ENCODE measurements at places on chromosomes 6 and 20.
A peak's percentile ranks its signal among the peaks of the same experiment; 100 is the strongest.

GRCh38 chr6:11123978-11124377 lies 12.5 kb upstream of the ERVFRD-1 start:
- no peak for DNase-seq

DNA sequence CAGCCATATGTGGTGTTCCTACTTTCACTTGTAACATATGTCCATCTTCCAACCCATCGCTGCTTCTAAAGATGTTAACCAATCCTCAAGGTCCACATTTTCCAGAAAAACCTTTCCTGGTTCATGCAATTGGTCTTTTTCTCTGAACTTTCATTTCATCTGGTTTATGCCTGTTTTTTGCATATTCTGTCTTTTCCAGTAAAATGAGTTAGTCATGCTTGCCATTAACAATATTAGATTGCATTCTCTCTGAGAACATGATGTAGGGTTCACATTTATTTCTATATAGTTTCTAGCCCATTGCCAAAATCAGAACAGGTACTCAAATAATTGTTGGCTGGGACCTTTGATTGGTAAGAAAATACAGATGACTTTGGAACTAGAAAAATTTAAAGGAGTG lies 36.7 kb downstream of the HIVEP2 start:
- no peak for DNase-seq

DNA sequence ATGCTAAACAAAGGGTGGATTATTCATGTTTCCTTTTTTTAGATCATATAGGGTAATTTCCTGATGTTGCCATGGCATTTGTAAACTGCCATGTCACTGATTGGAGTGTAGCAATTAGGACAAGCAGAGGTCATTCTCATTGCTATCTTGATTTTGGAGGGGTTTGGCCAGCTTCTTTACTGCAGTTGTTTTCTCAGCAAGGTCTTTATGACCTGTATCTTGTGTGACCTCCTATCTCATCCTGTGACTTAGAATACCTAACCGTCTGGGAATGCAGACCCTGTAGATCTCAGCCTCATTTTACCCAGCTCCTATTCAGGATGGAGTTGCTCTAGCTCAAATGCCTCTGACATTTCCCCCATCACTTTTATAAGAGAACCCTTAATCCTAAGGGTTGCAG lies 53.6 kb downstream of the CDS2 start:
- no peak for DNase-seq

GRCh38 chr6:140660295-140660694 lies 1285.8 kb upstream of the CITED2 start:
- no peak for DNase-seq

DNA sequence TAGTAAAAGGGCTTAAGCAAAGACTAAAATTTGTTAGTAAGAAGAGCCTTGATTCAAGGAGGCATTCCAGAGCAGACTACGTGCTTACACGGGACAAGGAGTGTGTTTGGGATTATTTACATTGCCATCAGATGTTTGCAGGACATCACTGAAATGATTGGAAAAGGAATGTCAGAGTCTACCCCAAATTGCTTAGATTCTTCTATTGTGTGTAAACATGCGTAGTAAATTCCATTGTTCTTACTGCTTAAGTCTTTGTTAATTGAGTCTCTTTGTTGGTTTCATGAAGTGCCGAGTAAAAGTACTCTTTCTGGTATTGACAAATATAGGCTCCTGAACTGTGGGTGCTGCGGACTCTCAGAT lies 60.5 kb downstream of the CD83 start:
- DNase-seq: no peak

GRCh38 chr6:44642870-44643522 lies 255.5 kb downstream of the CDC5L start:
- peak; percentile 35 for DNase-seq

- DNase-seq: no peak
Measured at GRCh38 chr20:50254466-50255079, 63.9 kb downstream of the CEBPB start.

DNA sequence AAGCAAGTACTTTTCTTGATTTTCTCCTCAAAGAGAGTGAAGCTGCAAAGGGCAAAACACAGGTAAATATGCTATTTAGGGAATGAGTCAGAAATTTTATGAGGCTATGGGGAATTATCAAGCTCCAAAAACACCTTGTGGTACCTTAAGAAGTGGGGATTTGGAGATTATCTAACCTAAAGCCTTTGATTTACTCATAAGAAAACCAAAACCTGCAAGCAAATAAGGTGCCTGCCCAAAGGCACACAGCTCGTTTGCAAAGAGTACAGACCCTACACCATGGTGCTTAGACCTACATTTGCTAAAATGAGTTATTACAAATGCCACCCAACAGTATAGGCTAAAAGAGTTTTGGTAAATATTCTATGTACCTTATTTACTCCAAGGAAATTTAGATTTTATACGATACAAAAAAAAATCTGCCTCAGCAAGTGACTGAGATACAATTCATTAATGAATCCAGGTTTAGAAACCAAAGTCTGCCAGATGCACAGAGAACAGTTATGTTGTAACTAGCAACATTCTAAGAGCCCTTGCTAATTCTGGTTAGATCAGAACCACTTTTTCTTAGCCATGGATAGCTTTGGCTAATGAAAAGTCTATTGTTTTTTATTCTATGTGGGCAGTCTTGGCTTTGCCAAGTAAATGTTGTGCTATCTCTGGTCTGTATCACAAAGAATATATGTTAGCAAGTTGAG lies 101.5 kb downstream of the KHDC1L start:
- no peak for DNase-seq

DNA sequence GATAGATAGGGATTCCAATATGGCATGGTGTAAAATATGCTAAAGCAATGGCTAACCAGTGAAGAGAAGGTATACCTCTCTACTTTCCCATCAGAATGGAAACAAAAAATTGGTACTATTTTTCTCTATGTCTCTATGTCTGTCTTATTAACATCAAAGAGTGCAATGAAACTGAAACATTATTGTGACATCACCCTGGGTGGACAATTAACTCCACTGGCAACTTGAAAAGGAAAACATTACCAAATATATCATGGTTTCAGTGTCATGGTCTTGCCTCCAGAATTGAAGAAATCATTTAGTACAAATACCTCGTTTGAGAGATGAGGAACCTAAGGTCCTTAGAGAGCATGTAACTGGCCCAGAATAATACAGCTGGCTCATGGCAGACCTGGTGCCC lies 1132.5 kb upstream of the MAP3K7 start:
- DNase-seq: no peak

DNA sequence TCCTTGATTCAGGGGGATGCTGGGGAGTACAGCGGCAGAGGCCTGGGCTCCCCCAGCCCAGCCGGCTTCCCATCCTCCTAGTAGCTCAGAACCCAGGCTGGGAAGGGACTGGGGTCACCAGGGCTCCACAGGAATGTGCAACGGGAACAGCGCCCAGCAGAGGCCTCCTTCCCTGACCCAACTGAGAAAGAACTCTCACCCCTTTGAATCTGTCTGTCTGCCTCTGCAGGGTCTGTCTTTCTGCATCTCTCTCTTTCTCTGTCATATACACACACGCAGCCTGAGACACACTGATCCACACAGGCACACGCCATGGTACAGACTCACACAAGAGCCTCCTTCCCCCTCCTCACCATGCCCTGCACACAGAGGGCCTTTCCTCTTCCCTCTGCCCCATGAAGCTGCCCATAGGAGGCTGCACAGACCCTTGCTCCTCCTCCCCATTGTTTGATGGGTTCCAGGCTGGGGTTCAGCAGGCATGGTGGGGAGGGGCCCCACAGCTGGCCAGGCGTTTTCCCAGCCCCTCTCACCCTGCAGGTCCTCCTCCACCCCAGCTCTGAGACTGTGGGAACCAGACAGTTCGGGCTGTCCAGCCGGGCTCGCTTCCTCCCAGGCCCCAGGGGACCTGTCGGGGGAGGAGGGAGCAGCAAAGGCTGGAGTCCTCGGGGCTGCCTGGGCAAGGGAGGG lies 2.8 kb downstream of the FOXS1 start:
- peak; percentile 88 for DNase-seq

- DNase-seq: no peak
Measured at GRCh38 chr6:327538-328116, 35.3 kb downstream of the DUSP22 start.

- no peak for DNase-seq
Measured at GRCh38 chr20:57275813-57276212, 9.4 kb upstream of the BMP7 start.

DNA sequence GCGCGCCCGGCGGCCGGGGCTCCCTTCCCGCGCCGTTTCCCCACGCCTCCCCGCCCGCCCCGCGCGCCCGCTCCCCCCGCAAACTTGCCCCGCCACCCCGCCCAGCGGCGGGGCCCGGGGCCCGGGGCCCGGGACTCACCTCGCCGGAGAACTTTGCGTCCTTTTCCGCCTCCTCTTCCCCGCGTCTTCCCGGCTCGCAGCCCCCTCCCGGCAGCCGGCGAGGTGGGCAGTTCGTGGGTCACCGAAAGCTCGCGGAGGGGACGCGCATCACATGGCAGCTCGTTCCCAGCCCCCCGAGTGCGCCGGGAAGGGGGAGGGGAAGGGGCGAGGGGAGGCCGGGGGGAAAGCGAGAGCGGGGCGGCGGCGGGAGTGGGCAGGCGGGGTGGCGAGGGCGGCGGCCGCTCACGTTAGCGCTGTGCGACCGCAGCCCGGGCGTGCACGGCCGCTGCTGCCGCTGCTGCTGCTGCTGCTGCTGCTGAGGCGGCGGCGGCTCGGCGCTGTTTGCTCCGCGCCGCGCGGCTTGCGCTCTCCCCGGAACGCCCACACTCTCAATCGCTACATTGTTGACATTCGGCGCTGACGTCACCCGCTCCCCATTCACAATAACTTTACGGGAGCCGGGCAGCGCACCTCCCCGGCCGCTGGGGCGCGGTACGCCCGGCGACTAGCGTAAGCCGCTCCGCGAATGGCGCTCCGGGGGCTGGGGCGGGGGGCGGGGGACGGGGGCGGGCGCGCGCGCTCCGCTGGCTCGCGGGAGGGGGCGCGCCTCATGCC lies at the start of gene BACH2:
TSS of gene BACH2 (minus strand) at position 503 of the 774 bp plus-strand sequence. CDS start 287,999 bp downstream, outside the sequence.
- DNase-seq: peak; percentile 89

DNA sequence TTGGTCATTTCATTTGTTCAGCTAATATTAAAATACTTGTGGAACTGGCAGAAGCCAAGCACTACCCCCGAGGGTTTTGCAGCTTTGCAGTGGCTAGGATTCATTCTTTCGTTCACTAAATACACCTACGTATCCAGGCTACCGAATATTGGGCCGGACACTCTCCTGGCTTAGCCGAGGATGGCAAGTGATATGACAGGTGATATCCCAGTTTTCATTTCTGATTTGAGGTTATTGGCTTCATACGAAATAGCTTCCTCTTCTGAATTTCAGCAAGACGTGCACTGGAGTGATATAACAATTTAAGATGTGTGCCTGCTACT lies 536 bp upstream of the MTFR2 start:
- DNase-seq: no peak

DNA sequence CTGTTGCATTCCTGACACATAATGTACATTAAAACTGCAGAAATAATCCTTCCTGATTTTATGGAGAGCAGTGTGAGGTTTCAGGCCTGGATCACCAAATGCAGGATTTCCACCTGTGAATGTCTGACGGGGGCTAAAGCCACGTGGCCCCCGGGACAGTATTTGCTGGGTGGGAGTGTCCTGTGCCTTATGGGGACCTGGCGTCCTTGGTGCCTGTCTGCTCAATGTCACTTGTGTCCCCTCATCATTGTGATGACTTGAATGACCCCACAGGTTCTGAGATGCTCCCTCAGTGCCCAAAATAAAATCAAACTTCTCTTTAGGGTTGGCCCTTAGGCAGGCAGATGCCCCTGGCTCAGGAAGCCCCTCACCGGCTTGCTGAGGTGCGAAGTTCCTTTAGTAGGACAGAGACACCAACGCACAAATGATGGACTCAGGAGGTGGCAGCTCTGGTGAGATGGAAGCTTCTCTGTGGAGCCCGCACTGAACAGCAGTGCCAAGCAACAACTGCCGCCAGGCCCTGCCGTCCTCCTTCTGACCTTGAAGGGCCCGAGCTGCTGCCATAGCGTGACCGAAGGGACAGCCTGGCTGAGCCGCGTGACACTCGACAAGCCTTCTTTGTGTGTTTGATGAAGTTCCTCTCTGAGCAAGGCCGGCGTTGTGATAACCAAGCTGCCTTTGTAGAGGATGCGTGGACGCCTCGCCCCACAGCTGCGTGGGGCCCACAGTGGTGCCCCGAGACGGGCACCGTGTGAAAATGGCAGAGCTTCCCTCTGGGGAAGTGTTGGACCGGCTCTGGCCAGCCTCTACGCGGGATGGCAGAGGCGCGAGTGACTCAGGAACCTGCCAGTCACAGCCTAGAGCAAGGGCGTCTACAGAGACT lies 30.9 kb downstream of the FRMD1 start:
- no peak for DNase-seq

- DNase-seq: no peak
Measured at GRCh38 chr6:36544228-36544627, 3.1 kb downstream of the STK38 start.

DNA sequence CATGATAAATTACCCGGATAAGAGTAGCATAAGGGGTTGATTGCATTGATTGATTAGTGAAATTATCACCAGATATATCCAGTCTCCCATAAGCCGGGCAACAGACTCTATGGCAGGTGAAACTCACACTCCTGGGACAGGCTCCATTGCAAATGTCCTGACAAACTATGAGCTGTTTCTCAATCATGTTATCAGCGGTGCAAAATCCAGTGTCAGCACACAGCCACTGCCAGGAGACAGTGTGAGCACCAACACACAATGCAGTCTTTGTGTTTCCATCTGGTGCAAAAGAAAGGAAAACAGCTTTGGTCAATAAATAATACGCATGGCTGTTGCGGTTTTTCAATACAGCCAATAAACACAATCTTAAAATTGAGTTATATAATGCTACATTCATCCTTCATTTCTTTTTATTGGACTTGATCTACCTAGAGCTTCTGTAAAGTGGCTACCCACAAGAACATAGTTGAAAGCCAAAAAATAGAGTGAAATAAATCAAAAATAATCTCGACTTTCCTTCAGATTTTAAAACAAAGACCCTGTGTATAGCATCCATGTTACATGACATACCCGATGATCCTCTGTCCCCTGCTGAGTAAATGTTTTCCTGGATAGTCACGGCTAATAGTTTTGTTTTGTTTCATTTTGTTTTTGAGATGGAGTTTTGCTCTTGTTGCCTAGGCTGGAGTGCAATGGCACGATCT lies 64.3 kb upstream of the AFDN start:
- no peak for DNase-seq

DNA sequence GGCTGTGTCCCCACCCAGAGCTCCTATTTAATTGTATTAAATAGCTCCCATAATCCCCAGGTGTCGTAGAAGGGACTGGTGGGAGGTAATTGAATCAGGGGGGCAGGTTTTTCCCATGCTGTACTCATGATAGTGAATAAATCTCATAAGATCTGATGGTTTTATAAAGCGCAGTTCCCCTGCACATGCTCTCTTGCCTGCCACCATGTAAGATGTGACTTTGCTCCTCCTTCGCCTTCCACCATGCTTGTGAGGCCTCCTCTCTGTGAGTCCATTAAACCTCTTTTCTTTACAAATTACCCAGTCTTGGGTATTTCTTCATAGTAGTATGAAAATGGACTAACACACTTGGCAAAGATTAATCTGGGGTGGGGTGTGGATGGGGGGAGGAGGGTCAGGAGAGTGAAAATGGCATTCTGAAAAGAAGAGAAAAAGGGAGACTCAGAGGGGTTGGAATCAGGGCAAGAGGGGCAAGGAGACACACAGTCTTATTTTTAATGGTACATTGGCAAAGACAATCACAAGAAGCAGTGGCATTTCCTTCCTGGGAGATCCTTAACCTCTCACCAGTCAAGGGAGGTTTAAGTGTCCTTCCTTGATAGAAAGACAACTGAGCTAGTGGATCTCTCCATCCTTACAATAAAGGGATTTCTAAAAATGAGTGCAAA lies 37.5 kb upstream of the NOX3 start:
- DNase-seq: no peak

- no peak for DNase-seq
Measured at GRCh38 chr20:6590891-6591637, 176.4 kb upstream of the BMP2 start.
